ENCODE measurements at places on chromosomes 4 and X. TPM values are rescaled to one million over a fixed set of nuclear protein-coding genes. Genes with fewer than 3 reads are reported as not detected.

DSPP gene
- polyA plus RNA-seq: 0.01 TPM

RASGEF1B gene
- polyA plus RNA-seq: 4.2 TPM

FGA gene
- polyA plus RNA-seq: not detected

CCKAR gene
- not detected for polyA plus RNA-seq

TSPAN7 gene
- polyA plus RNA-seq: 86.8 TPM

NUDT11 gene
- polyA plus RNA-seq: not detected

GPM6B gene
- polyA plus RNA-seq: 1.1 TPM
